ENCODE measurements at places on chromosomes 5 and 9. TPM values are rescaled to one million over a fixed set of nuclear protein-coding genes. Genes with fewer than 3 reads are reported as not detected.

- peak; percentile 85 for DNase-seq
These were observed at the start of gene CDKN2B for GRCh38 chr9:22008717-22009505. TSS of gene CDKN2B (minus strand) at chr9:22009305. CDS start at chr9:22008953, 352 bp downstream.

DNA sequence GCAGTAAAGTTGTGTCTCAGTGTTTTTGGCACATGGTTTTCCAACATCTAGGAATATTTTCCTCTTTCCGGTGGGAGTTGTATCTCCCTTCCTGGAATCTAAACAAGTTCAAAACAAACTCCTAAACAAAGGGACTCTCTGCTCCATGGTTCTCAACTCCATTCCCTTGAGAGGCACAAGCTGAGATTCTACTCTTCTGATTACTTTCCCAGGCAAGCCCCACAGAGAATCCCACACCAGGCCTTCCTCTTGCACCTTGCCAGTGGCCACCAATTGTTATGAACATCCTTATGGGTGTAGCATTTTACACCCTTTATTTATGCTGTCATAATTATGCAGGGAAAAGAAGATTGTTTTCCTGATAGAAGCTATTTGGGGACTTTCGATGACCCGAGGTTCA is 25.8 kb upstream of the SH3TC2 start:
- no peak for DNase-seq

DNA sequence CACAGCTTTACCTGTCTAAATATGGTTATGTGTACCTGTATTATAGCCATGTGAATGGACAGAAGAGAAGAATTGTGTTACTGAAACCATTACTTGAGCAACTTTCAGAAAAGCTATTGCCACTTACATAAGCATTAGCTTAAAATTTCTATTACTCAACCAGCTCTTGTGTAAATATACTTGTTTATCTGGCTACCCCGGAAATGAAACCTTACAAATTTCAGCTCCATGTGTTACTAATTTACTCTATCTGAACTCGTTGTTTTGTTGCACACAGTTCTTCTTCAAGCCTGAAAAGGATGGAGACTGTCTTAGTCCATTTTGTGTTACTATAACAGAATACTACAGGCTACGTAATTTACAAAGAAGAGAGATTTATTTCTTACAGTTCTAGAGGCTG is 22.5 kb upstream of the ADAMTSL1 start:
- no peak for DNase-seq

DNA sequence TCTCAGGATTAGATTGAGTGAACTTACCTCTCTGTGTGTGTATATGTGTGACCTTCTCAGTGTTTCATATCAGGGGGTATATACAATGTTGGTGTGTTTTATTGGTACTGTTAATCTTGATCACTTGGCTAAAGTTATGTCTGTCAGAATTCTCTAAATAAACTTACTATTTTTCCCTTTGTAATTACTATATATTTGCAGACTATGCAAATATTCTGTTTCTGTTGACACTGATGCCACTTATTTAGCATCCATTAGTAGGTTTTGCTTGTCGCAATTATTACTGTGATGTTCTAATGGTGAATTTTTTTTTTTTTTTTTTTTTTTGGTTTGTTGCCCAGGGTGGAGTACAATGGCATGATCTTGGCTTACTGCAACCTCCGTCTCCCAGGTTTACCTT is 42.9 kb upstream of the NR5A1 start:
- DNase-seq = no peak

- no peak for DNase-seq
These were observed 119.6 kb upstream of the PITX1 start for GRCh38 chr5:135153661-135154060.

DNA sequence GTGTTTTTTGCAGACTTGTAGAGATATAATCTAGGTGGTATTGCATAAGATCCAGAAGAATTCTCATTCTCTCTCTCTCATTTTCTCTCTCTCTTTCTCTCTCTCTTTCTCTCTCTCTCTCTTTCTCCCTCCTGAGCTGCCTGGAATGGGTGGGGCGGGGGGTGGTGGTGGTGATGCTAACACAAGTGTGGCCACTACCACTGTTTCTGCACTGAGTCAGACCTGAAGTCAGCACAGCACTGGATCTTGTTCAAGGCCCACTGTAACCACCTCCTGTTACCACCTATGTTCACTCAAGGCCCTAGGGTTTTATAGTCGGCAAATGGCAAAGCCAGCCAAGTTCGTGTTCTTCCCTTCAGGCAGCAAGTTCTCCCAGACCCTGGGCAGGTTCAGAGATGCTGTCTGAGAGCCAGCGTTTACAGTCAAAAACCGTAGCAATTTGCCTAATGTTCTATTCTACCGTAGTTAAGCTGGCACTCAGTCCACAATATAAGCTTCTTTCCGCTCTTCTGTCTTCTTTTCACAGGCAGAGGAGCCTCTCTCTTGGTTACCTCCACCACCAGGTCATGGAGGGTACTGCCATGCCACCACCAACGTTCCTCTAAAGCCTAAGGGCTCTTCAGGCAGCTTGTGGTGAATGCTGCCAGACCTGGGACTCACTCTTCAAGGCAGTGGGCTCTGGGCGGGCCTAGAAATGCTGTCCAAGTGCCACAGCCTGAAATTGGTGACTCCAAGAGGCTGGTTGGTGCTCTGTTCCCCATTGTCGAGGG is 235.7 kb upstream of the PRR16 start:
- DNase-seq = no peak

GRCh38 chr5:133820507-133820906 is 147.9 kb downstream of the C5orf15 start:
- DNase-seq = no peak

The FNIP1 gene
- total RNA-seq = 27.1 TPM

The CD72 gene
- 16.7 TPM for total RNA-seq

The ZNF883 gene
- 1.0 TPM for total RNA-seq

The G3BP1 gene
- 185 TPM for total RNA-seq

All from activated naive CD4-positive, alpha-beta T cell treated with anti-CD3 and anti-CD28 coated beads, Interleukin-2, amount 50 U/mL, for 72 hours (primary cell).